ENCODE measurements at places on chromosomes 3 and 15.
A peak's percentile ranks its signal among the peaks of the same experiment; 100 is the strongest.

- DNase-seq, result no peak
These were observed 155 bp downstream of the ACVR2B start for GRCh38 chr3:38453913-38454177.

GRCh38 chr3:168738527-168739325, 643.0 kb upstream of the GOLIM4 start:
- DNase-seq, result no peak

- peak; percentile 34 for DNase-seq
These were observed 471.8 kb downstream of the MFSD1 start for GRCh38 chr3:159273608-159274007.

GRCh38 chr15:48334260-48334659, 3.0 kb downstream of the DUT start:
- no peak for DNase-seq

GRCh38 chr15:78203346-78204225, 30.8 kb downstream of the ACSBG1 start:
- no peak for DNase-seq

DNA sequence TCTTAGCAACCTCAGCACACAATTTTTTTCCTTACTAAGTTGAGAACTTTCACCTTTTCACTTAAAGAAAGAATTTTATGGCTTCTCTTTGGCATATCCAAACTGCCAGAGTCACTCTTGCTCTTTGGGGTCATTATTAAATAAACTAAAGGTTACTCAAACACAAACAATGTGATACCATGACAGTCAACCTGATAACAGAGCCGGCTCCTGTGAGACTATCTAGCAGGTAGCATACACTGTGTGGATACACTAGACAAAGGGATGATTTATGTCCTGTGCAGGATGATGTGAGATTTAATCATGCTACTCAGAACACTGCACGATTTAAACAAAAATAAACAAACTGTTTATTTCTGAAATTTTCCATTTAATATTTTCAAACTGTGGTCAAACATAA, 35.6 kb downstream of the LRRFIP2 start:
- DNase-seq, result no peak

DNA sequence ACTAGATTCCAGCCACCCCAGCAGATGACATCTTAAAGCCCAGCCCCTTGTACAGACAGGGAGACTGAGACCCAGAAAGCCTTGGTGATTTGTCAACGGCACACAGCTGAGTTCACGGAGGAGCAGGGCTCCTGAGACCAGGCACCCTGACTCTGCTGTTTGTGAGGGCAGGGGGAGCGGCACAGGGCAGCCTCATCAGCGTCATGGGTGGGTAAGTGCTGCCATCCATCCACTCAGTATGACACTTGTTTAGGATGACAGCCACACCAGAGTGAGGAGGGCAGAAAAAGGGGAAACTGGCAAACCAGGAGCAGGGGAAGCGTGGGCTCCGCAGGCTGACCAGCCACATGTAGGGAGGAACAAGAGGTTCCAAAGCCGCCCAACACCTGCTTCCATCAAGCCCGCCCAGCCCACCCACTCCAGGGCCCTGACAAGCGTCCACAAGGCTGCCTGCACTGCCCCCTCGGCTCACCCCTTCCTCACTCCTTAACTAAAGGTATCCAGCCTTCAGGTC, 19.9 kb downstream of the RBPMS2 start:
- DNase-seq, result no peak

DNA sequence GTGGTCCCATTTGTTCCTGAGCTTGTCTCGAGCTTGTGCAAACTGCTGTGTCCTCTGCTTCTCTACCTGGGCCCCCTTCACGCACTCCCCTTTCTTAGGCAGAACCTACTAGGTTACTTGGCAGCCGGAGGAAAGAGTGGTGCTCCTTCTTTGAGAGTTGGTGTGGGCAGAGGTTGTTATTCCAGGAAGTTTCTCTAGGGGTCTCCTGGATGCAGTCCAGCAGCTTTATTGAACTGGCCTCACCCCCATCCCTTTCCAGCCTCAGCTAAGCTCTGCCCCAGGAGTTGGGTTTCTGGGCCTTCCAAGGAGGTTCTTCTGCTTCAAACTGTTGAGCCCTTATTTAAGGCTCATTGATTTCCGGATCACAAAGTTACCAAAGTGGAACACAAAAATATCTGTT, 103.2 kb downstream of the C3orf70 start:
- DNase-seq, result no peak

DNA sequence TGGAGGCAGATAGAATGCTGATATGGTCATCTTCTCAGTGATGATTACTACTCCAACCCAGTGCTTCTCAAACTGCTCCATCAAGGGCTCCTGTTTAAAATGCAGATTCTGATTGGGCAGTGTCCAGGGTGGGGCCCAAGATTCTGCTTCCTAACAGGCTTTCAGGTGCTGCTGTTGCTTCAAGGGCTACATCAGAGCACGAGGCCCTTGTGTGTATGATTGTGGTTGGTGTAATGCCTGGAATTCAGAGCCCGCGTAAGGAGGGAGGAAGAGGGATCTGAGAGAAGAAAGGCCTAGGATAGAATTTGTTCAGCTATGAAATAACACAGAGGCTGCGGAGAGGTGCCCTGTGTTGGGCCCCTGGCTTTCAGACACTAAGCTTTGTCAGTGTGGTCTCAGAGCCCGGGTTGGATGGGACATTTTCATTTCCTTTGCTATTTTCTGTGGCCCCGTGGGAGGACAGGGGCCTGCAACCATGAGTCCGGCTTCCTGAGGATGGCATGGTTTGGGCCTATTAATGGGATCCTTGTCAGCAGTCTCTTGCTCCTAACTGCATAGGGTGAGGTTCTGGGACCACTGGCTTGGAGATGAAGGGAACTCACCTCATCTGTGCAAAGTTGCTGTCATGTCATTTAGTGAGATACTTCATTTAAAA, 53.0 kb downstream of the ATP1B3 start:
- DNase-seq, result no peak

- DNase-seq, result no peak
These were observed 1149.6 kb downstream of the IGSF11 start for GRCh38 chr3:117885011-117885441.

DNA sequence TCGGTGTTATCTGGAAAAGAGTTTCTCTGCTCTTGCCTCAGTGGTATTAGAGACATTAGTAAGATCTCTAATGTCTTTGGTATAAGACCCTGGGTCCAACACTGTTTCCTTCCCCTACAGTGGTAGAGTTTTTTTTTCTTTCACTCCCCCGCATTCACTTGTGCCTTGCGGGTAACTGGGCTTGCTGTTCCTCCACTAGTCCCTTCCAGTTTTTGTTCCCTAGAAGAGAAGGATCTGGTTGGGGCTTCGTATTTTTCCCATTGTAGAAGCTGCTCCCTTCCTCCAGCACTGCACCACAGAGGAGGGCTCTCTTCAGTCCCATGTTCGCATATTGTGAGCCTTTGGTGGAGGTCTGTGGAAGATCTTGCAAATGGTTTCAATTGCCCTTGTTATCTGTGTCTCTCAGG, 13.7 kb downstream of the CTDSPL2 start:
- no peak for DNase-seq

DNA sequence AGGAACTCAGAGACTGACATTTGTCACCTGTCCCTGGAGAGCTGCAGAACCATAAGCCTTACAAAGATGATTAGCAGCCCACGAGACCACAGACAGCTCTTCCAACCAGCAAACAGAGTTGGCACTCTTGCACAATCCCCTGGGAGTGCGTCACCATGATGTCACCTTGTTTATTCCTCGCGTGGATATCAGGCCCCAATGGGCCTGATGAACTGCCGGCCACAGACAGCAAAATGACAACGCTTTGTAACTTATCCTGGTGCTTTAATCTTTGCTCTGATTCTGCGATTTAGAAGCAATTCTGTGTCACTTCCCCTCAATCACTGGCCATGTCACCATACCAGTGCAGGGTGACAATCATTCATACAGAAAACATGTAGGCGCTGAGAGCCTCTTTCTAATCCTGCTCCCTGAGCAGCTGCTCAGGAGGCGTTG, 89.2 kb downstream of the TAMM41 start:
- no peak for DNase-seq

- DNase-seq, result no peak
These were observed 146.5 kb downstream of the LRRK1 start for GRCh38 chr15:101065570-101066221.

- no peak for DNase-seq
These were observed 79.8 kb upstream of the ZPLD1 start for GRCh38 chr3:102354818-102355515.

- peak; percentile 69 for DNase-seq
These were observed 3.3 kb downstream of the PCBP4 start for GRCh38 chr3:51963951-51964451.
